ENCODE measurements at places on chromosomes 11 and 22.

DNA sequence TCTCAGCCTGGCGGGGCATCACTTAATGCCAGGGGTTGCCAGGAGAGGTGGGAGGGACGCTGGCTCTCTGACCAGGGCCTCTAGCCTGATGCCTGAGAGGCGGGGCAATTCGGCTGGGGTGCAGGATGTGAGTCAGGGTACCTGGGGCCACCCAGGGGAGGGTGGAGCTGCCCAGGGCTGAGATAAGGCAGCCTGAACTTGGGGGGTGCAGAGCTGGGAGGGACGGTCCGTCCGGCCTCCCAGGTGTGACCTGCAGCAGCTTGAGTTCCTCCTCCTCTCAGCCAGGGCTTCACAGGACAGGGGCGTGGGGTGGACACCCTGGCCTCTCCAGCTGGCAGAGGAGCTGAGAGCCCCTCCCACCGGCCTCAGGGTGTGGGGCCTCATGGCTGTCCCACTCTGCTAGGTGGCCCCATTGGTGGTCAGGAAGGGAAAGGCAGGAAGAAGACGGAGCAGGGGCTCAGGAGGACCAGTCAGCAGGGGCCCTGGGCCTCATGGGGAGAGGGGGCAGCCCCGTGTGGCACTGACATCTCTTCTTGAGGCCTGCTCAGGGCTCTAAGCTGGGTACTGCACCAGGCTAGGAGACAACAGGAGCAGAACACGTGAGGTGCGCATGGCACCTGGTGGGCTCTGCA is 942 bp upstream of the RPS6KA4 start:
- no peak for DNase-seq

DNA sequence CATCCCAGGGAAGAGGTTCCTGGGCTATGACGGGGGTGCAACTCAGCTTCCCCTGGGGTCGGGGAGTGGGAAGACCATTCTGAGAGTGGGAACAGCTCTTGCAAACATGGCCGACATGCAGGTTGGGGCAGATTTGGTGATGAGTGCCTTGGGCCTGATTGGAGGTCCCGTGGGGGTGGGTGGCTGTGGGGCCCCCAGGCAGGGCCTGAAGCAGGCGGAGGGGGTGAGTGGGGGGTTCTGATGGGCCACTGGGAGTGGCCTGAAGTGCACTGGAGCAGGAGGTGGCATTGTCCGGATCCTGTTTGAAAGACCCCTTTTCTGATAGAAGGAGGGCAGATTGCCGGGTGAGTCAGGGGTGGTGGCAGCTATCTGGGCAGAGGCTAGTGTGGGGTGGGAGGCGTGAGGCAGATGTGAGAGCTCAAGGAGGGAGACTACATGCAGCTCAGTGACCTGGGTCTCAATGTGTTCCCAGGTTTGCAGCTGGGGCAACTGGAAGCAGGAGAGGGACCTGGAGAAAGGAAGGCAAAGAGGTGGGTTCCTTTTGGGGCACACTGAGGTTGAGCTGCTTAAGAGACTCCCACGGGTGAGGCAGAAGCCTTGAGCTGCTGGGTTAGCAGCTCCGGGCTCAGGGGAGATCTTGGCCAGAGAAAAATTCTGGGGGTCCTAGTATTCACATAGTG is 15.1 kb downstream of the MYEOV start:
- DNase-seq: no peak

- DNase-seq: peak; percentile 30
These were observed 18.8 kb downstream of the PRPF19 start for GRCh38 chr11:60887556-60887955.

DNA sequence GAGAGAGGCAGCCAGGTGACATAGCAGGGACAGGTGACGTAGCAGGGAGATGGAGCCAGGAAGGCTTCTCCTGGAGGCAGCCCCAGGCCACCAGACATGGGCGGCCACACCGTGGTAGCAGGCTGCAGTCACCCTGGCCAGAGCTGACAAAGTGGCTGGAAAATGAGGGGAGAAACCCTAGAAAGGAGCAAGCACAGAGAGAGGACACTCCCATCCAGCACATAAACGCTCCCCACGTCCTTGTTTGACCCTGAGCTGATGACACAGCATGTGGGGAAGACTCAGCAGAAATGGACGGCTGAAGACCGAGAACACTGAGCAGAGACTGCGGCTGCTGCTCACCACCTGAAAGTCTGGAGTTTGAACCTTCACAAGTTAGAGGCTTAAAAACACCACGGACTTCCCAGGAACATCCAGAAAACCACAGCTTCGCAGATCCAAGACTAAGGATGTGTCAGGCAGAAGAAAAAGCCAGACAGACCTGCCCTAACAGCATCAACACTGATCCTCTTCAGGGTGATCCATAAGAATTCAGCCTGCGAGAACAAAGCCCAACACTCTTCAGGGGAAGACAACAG is 28.7 kb downstream of the DRD4 start:
- no peak for DNase-seq

- no peak for DNase-seq
These were observed 814.6 kb upstream of the CCDC179 start for GRCh38 chr11:23674866-23675265.

GRCh38 chr11:92249156-92249753 is 24.6 kb downstream of the FAT3 start:
- no peak for DNase-seq

GRCh38 chr11:10933455-10934292 is 75.8 kb upstream of the ZBED5 start:
- DNase-seq: peak; percentile 81

- no peak for DNase-seq
These were observed 601.0 kb upstream of the KIRREL3 start for GRCh38 chr11:127601578-127601977.

- no peak for DNase-seq
These were observed 133.6 kb downstream of the METTL15 start for GRCh38 chr11:28241760-28242159.

GRCh38 chr11:11289669-11290068 is 63.4 kb downstream of the CSNK2A3 start:
- no peak for DNase-seq

- no peak for DNase-seq
These were observed 10.5 kb upstream of the PHOX2A start for GRCh38 chr11:72254299-72254993.

DNA sequence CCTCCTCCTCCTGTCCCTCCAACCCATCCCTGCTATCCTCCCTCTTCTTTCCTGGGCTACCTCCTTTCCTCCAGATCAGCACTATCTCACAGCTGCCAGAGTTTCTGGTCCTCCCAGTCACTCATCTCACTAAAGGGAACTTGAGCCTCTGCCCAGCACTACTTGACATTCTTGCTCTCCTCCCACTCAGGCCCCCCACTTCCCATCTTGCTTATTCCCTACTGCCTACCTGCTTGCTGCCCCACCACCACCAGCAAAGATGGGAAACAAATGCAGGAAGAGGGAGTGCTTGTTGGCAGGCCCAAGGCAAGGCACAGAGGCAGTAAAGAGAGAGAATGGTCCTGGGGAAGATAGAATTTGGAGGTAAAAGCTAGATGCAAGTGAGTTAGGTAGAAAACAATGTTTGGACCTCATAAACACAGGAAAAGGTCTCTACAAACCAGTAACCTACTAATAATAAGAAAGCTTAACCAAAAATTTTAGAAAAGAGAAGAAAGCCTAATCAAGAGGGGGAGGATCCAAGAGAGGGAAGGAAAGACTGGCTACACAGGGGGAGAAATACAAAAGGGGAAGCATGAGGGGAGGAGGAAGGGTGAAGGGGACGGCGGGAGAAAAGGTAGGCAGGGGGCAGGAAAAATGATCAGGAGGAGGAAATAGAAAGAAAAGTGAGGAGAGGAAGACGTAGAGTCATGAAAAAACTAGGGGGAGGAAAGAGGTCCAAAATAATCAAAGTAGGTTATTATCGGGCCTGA is 63.6 kb downstream of the PAK1 start:
- DNase-seq: no peak

DNA sequence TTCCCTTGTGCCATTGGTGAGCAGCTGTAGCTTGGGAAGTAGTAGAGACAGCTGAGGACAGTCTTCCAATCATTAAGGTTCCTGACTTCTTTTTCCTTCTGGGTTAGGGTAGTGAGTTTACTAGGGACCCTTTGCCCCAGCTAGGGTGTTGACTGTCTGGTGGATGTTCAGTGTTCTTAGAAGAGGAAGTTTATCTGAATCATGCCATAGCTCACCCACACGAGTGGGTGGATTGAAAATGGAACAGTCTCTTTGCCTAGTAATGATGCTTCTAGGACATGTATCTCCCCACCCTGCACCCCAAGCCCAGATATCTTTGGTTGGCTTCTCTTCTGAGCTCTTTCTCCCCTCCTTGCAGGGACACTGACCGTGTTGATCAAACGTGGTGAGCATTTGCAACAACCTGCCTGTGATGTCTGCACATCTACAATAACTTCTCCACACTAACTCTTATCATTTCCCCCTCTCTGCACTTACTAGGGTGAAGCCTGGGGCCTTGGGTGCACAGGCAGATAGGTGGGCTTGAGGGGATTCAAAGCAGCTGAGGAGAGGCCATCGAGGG is 57.1 kb upstream of the HORMAD2 start:
- DNase-seq: no peak

All from activated T-cell treated with anti-CD3 and anti-CD28 coated beads for 4 hours (primary cell).